Tibial nerve (tissue), 4 donors: ENCODE measurements at places on chromosomes 2 and 18. TPM values are rescaled to one million over a fixed set of nuclear protein-coding genes. Genes with fewer than 3 reads are reported as not detected.

DNA sequence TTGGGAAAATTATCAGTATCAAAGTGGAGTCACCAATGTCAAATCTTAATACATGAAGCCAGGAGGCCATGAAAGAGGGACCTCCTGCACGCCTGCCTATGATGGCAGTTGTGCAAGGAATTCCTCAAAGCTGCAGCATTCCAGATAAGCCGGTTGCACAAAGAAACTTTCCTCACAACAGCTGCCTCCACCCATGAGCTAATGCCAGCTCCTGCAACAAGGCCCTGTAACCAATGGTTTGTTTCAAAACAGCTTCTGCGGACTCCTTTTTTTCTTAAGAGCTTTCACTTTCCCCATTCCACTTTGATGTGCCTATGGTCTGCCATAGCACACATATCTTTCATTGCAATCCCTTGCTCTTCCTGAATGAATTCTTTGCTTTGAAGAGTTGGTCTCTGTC lies 22.4 kb downstream of the TMEM200C start:
- no peak for DNase-seq

The ALKAL2 gene
- 38.9 TPM for total RNA-seq

The ADRA2B gene
- total RNA-seq, result 2.1 TPM

The IL1RN gene
- not detected for total RNA-seq

DNA sequence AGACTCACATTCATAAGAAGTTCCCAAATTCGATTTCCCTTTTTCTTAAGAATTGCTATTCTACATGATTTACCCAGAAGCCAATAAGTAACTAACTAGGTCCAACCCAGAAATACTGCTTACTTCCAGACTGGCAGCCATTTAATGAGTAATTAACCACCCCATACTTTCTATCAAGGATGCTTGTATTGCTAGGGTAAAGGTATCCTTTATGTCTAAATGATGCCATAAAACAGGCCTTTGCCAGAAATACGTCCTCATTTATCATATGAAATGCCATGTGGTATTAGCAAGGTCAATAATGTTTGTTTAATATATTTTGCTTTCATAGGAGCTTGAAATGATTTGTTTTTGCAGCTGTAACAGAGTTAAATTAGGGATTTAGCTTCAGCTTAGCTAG lies 56.1 kb downstream of the PLEKHM3 start:
- no peak for DNase-seq

GRCh38 chr2:99960790-99961189 lies 181.6 kb downstream of the AFF3 start:
- no peak for DNase-seq

The GCG gene
- not detected for total RNA-seq

GRCh38 chr2:60567919-60568768 lies 14.7 kb upstream of the BCL11A start:
- DNase-seq, result no peak
